ENCODE measurements at places on chromosomes 2 and 18.
A peak's percentile ranks its signal among the peaks of the same experiment; 100 is the strongest.

- DNase-seq = no peak
Observed at GRCh38 chr2:136010126-136010525, 24.7 kb upstream of the DARS1 start.

DNA sequence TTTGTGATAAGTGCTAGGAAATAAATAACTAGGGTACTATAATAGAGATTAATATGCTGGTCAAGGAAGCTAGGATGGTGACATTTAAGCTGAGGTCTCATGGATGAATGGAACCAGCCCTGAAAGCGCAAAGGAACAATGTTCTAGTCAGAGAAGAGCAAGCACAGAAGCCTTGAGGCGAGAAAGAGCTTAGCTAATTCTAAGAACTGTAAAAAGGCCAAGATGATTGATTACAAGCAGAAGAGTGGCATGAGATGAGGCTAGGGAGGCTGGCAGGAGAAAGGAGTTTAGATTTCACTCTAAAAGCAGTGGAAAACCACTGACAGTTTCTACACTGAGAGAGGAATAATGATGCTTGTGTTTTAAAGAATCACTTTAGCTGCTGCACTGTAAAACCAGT, 3.4 kb upstream of the YIPF4 start:
- DNase-seq = no peak

GRCh38 chr18:22052405-22053105, 116.8 kb upstream of the GATA6 start:
- no peak for DNase-seq

GRCh38 chr2:13480057-13480456, 763.3 kb downstream of the TRIB2 start:
- DNase-seq = no peak

- DNase-seq = peak; percentile 65
Observed at GRCh38 chr18:63264871-63265270, 54.7 kb downstream of the BCL2 start.

DNA sequence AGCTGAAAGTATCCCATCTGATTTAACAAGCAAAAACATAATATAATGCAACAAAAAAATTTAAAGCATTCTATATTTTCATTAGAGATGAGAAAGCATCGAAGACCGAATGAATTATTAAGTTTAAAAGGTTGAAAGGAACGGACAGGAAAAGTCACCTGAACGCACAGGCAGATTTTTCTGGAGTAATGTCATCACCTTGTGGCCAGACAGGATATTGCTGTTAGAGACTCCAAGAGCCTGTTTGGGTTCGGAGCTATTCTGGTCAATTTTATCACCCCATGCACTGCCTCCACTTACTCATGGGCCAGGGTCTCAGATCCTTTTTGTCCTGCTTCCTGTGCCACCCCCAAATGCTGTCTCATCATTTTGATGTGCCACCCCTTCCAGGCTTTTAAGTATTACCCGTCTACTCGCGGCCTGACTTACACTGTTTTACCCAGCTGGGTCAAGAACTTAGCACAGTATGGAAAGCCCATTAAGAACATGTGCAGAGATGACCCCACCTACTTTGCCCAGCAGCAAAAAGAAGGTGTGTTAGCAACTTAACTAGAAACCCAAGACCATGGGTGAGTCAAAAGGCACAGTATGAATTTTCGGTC, 27.3 kb downstream of the GKN2 start:
- no peak for DNase-seq

- no peak for DNase-seq
Observed at GRCh38 chr18:69890558-69890957, 57.1 kb downstream of the CD226 start.

- no peak for DNase-seq
Observed at GRCh38 chr2:142425551-142425950, 294.7 kb upstream of the LRP1B start.

GRCh38 chr18:7102131-7102530, 15.5 kb downstream of the LAMA1 start:
- no peak for DNase-seq

Measured in NCI-H2029 (cell line).